ENCODE measurements at places on chromosomes 16 and 17. TPM values are rescaled to one million over a fixed set of nuclear protein-coding genes. Genes with fewer than 3 reads are reported as not detected.

GRCh38 chr17:82960419-82961271 is 118.8 kb upstream of the METRNL start:
- no peak for DNase-seq

DNA sequence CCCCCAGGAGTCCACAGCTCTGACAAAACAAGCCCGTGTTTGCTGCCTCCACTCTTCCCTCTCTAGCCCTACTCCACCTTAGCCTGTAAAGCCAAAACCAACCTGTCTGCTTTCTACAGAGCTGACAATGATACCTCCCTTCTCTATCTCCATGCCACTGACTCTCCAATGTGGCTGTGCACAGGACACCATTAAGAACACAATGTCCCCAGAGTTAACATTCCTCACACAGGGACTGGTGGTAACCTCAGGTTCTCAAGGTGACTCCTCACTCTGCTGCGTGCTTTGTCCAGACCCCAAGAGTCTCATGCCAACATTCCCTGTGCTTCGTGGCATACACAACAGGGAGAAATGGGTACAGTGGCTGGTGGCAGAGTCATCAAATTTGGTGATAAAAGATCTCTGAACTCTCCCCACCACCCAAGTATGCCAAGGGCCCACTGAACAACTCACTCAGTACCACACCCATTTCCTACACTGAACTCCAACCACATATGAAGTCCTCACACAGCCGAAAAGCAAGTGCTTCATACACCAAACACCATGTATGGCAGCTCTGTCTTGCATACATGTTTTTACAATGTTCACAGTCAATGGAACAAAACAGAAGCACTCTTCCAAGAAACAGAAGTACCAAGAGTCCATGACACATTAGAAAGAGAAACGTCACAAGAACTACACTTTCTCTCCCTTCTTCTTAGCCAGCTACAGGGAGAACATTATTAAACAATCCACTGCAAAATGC is 21.1 kb downstream of the CSNK2A2 start:
- no peak for DNase-seq

DNA sequence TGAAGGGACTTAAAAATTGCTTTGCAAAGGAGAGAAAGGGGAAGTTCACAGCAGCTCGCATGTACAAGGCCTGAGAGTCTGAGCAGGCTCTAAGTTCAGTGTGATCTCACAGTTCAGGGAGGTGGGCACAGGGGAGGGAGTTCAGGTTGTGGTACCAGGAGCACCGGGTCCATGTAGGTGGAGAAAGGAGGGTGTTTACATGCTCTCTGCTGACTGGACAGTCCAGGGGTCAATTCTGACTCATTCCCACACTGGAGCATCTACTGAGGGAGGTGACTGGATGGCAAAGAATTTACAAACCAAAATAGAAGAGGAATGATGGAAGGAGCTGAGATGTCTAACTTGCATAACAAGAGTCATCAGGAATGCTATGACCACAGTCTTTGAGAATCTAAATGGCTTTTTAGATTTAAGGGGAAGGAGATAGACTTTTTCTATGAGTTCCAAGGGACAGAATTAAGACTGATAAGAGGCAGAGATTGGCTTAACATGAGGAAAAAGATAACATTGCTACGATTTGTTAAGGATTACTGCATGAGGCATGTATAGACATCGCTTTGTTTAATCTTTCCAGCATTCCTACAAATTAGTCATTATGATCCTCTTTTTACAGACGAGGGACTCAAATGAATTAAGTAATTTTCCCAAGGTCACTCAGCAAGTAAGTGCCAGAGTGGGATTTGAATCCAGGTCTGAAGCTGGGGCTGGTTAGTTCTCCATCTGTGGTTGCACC is 29.9 kb downstream of the MIS12 start:
- DNase-seq: no peak

DNA sequence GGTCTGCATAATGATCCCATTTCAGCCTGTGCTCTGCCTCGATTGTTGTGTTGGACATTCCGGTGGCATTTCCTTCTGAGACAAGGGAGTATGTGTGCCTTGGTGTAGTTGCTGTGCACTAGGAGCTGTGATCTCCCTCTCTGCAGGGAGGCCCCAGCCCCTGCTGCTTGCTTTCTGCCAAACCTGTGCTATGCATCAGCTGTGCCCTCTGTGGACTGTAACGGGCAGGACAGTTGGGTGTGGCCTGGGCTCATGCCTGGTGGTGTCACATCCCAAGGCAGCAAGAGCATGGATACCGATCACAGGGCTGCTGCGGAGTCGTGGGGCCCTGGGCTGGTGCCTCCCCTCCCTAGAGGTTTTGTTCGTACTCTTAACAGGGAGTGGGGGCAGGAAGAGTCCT is 3.8 kb upstream of the JPT2 start:
- DNase-seq: no peak

- DNase-seq: no peak
Observed at GRCh38 chr17:2712300-2713043, 908 bp upstream of the CLUH start.

DNA sequence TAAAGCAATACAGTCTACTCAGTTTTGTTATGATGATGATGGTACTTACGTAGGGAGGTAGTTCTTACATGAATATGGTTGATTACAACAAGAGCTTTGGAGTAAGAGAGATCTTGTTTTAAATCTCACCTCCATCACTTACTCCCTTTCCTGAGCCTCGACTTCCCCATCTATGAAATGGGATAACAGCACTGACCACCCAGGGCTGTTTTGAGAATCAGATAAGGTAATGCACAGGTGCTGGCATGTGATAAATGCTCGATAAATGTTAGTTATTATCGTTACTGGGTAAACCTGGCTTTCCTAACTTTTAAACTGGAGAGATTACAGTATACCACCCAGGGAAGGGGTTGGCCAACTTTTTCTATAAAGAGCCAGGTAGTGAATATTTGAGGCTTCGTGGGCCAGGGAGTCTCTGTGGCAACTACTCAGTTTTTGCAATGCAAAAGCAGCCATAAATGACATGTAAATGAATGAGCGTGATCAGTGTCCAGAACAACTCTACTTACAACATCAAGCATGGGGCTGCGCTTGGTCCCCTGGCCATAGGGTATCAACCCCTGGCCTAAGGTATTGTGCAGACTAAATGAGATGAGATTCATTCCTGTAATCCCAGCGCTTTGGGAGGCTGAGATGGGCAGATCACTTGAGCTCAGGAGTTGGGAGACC is 73.7 kb downstream of the BMERB1 start:
- DNase-seq: no peak

DNA sequence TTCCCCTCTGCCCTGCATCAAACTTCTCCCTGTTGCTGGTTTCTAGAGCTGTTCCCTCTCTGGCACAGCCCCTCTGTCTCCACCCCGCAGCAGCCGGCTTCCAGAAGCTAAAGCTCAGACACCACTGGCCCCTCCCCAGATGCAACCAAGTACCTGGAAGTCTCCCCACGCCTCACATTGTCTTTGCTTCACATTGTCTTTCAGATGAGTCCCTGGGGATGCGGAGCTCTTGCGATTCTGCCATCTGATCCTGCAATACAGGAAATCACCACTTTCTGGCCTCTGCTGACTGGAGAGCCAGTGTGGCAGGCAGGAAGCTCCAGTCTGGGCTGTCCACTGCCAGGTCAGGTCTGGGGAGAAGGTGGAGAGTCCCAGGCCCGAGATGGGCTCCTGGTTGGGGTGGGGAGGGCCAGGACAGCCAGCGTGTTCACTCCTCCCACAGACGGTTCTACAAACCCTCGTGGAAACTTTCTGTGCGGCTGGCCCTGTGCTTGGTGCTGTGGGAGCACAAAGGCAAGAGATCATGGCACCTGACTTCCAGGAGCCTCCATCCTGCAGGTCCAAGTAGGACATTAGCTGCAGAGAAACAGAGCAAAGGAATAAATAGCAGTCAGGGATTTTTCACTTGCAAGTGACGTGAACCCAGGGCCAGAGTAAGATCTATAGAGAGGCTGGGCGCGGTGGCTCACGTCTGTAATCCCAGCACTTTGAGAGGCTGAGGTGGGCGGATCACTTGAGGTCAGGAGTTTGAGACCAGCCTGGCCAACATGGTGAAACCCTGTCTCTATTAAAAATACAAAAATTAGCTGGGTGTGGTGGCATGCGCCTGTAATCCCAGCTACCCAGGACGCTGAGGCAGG is 47.9 kb upstream of the MAP3K14 start:
- no peak for DNase-seq

GRCh38 chr16:86095906-86096485 is 197.0 kb downstream of the IRF8 start:
- DNase-seq: no peak

DNA sequence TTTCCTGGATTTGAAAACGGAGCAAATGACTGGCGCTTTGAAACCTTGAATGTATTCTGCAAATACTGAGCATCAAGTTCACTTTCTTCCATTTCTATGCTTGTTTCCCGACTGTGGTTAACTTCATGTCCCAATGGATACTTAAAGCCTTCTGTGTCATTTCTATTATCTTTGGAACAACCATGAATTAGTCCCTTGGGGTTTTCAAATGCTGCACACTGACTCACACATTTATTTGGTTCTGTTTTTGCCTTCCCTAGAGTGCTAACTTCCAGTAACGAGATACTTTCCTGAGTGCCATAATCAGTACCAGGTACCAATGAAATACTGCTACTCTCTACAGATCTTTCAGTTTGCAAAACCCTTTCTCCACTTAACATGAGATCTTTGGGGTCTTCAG is 32.3 kb downstream of the BRCA1 start:
- DNase-seq: no peak

- no peak for DNase-seq
Observed at GRCh38 chr16:64657316-64658011, 464.4 kb downstream of the CDH11 start.

DNA sequence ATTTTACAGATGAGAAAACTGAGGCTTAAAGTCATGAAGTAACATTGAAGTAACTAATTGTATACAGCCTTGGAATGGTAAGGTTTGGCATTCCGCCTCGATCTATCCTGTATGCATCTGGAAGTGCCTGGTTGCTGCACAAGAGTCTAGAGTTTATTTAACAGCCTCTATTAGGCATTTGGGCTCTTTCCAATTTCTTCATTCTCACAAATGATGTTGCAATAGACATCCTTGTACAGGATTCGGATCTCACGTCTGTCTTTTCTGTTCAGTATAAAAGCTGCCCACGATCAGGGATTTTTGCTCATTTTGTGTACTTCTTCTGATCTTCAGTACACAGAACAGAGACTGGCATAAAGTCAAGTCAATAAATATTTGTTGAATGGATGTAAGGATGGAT is 100.5 kb downstream of the AIPL1 start:
- DNase-seq: no peak

DNA sequence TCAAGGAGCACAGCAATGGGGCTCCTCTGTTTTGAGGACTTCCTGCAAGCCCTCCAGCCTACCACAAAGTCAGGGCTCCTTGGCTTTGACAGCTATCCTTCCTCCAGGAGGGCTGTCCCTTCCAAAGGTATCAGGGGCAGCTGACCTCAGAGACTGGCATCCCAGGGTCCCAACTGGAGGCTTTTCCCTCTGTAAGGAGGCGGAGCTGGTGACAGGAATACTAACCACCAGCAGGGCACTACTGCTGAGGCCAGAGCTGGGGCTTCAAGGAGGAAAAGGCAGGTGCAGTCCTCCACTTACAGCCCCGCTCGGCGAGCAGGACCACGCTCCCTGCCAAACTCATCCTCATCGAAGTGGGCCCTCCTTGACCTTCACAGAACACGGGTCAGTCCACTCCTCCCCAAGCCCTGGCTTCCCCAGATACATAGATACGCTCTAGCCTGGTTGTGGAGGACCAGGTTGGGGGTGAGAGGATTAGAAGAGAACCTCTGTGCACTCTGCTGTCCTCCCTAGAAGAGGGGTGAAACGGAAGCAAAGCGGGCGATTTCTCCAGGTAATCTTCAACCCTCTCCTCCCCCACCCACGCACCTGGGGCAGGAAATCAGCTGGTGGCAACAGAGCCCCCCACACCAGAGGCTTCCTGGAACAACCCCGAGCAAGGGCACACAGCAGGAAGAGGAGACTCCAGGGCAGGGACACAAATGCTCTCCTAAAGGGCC is 20.5 kb downstream of the ST3GAL2 start:
- DNase-seq: no peak

GRCh38 chr17:31753011-31753410 is 106.0 kb downstream of the COPRS start:
- DNase-seq: no peak

GRCh38 chr16:88084881-88085280 is 133.6 kb downstream of the BANP start:
- DNase-seq: no peak

DNA sequence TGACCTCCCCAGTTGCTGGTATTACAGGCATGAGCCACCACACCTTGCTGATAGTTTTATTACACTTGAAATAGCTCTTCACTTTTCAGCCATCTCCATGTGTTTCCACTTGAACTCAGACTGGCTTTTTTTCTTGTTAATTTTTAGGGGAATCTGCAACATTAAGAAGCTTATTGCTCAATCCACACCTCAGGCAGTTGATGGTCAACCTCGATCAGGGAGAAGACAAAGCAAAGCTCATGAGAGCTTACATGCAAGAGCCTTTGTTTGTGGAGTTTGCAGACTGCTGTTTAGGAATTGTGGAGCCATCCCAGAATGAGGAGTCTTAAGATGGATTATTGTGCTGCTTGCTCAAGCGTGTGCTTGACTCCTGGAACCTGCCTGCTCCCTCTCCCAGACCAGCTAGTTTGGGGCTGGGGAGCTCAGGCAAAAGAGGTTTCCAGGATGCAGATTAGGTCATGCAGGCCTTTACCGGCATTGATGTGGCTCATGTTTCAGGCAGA is 8.6 kb downstream of the ZNHIT3 start:
- no peak for DNase-seq

GRCh38 chr17:27380551-27380950 is 75.7 kb upstream of the KSR1 start:
- DNase-seq: no peak

DNA sequence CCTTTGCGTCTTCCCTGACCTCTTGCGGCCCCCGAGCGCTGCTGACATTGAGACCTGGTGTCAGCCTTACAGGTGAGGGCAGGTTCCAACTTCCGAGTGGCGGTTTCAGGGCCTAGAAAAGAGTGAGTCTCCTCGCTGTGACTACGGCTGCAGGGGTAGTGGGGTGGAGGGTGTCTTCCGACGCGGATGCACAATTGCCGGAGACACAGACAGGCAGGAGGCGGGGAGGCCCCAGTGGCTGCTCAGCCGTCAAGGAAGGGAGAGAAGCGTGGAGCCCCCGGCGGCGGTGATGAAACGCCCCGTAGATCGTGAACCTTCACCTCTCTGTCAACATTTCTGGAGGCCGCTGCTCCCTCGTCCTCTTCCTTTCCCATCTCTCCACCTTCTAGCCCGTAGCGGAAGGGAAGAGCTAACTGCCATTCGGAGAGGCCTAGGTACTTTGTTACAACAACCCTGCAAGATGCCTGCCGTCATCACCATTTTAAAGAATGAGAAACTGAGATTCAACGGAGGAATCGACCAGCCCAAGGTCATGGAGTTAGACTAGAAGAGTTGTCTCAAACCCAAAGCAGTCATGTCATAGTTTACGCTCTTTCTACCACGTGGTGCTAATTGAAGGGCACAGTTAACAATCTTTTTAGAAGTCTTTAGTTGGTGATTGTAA is 485 bp downstream of the DNAJA3 start:
- DNase-seq: no peak

MEOX1 gene
- polyA plus RNA-seq: 12.8 TPM

FSCN2 gene
- polyA plus RNA-seq: 1.3 TPM

SDK2 gene
- polyA plus RNA-seq: 9.2 TPM

TBC1D3K gene
- polyA plus RNA-seq: not detected

CEP295NL gene
- 0.54 TPM for polyA plus RNA-seq

SPHK1 gene
- 3.1 TPM for polyA plus RNA-seq

SEZ6L2 gene
- polyA plus RNA-seq: 10.4 TPM

ANKRD13B gene
- 11.1 TPM for polyA plus RNA-seq

ADAP2 gene
- polyA plus RNA-seq: 3.1 TPM

All from left renal cortex interstitium (tissue), 4 donors.